ENCODE measurements at places on chromosomes 11 and 22. TPM values are rescaled to one million over a fixed set of nuclear protein-coding genes. Genes with fewer than 3 reads are reported as not detected.

CCDC81 gene
- 0.40 TPM for total RNA-seq

SLC6A5 gene
- not detected for total RNA-seq

CKAP5 gene
- total RNA-seq, result 42.5 TPM

TSSK2 gene
- not detected for total RNA-seq

FGF3 gene
- total RNA-seq, result not detected

PGR gene
- not detected for total RNA-seq

GVQW3 gene
- 0.40 TPM for total RNA-seq

CHADL gene
- 0.60 TPM for total RNA-seq

HBG2 gene
- total RNA-seq, result not detected

SCGB1C1 gene
- not detected for total RNA-seq

MISFA gene
- 0.22 TPM for total RNA-seq

ZFPL1 gene
- 24.0 TPM for total RNA-seq

DNA sequence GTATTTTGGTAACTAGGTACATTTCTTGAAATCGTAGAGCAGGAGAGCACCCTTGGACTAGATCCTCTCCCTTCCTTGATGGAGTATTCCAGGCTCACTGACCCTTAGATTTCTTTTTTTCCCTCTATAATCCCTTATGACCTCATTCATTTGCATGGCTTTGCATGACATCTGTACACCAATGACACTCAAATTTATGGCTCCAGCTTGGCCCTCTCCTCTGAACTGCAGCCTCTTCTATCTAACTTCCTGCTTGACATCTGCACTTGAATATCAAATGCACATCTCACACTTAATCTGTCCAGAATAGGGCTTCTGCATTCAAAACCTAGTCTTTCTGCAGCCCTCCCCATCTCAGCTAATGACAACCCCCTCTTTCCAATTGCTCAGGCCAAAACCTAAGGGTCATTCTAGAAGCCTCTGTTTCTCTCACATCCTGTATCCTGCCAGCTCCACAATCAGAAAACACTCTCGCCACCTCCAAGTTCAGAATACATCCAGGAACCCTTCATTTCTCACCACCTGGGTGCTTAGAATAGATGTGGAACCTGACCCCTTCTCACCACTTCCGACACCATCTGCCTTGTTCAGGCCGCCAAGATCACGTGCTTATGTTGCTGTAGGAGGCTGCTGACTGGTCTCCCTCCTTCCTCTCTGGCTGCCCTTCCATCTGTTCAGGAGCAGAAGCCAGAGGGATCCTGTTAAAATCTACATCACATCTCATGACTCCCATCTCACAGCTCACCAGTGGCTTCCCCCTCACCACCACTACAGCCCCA lies 138.9 kb upstream of the MTNR1B start:
- no peak for DNase-seq

DNA sequence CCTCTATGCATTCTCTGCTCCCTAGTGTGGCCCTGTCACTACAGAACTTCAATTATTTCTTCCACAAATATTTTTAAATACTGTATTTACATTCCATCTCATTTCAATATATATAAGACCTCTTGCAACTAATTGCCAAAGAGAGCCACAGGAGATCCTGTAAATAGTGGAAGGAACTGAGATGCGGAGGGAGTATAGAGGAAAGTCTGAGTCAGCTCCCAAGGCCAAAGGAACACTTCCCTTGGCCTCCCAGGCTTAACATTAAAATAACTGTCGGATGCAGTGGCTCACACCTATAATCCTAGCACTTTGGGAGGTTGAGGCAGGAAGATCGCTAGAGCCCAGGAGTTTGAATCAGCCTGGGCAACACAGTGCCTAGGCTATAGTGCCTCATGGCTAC lies 31.2 kb downstream of the RBFOX2 start:
- DNase-seq, result peak; percentile 80

- no peak for DNase-seq
These were observed 124.6 kb upstream of the BLID start for GRCh38 chr11:122240638-122241037.

DNA sequence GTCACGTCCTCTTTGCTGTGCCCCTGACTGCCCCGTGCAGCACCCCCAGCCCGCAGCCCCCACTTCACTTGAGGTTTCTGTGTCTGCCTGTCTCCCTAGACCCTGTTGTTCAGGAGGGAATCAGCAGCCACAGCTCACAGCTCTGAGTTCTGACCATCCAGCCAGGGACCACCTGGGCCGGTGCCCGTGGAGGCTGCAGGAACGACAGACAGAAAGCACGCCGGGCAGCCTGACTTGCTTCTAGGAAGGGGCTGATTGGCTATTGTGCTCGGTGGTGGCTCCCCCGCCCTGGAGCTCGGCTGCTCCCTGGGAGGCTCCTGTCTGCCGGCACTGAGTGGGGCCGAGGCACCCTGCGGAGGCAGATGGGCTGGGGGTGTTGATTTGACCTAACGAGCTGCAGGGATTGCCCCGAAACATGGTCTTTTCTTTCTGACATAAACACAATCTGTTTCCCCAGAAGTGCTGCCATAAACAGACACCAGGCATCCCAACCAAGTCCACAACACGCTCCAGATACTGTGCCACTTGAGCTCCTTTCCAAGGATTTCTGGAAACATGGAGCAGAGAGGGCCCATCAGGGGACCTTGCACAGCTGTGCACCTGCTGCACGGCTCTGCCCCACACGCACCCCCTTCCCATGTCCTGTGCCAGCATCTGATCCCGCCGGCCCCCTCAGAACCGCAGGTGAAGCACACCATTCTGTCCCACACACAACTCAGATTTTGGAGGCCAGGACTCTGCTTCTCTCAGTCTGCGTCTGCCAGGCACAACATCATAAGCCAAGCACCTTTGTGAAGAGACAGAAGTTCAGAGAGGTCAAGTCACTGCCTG lies 855.9 kb downstream of the TBC1D22A start:
- no peak for DNase-seq

DNA sequence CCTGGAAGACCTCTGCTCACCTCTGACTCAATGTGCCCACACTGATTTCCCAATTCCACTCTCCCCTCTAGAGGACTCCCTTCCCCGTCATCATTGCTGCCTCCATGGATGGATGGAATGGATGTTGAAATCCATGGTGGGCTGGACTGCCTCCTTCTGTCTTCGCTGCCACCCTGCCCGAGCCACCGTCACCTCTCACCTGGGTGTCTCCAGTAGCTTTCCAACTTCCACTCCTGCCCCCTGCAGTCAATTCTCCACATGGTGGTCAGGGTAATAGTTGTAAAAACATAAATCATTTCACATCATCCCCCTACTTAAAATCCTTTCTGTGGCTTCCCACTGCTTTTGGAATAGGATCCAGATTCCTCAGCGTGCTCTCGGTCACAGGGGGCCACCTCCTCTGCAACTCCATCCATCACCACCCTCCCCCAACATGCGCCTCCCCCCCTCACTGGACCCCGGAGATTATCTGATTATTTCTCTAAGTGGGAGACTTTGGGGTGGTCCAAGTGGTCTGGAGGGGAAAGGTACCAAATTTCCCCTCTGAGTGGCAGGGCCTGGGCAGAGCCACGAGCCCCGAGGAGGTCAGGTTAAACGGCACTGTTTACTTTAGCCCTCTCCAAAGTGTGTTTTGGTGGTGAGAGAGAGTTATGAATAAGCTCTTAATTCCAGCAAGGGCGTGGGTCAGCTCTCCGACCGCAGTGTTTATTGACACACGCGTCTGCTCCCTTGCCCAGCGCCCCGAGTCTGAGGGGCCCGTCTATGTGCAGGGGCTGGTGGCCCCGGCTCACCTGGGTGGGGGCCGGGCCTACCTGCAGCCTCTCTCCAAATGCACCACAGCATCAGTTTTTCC lies 313.7 kb downstream of the MN1 start:
- DNase-seq, result peak; percentile 26

GRCh38 chr22:37184816-37185541 lies 3.1 kb downstream of the C1QTNF6 start:
- no peak for DNase-seq

DNA sequence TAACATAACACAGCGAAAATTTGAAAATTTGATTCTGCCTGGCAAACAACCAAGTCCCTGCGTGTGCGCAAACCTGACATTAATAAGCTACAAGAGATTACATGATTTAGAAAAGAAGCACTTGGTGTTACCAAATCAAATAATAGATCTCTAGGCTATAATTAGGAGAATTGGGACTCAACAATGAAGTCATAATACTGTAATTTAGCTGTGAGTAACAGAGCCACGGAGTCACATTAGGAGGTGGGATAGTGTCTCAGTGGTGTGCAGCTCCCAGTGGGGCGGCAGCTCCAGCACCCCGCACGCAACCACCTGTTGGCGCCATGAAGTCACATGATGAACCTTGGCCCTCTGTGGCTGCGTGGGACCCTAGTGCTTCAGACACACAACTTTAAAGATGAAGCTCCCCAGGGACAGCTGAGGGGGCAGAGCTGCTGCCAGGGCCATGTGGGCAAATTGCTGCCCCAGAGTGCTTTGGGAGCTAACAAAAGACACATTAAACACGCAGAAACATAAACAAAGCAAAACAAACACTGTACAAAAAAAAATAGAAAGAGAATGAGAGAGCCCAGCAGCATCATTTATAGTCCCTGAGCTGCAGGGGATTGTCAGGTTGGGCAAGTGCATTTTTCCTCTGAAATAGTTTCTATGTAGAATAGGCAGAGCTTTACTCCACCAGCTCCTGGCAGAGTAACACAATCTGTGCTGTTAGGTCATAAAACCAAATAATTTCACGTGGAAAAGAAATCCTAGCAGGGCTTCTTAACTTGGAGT lies 605.6 kb downstream of the SOX6 start:
- no peak for DNase-seq

- no peak for DNase-seq
These were observed 423.3 kb downstream of the TMEM135 start for GRCh38 chr11:87460842-87461637.

- peak; percentile 70 for DNase-seq
These were observed 31.6 kb upstream of the CBX7 start for GRCh38 chr22:39183991-39184585.

Measured in lung microvascular endothelial cell (primary cell).